ENCODE measurements at places on chromosomes 13 and 19.

- DNase-seq = no peak
Observed at GRCh38 chr13:43132257-43132656, 108.9 kb downstream of the DNAJC15 start.

DNA sequence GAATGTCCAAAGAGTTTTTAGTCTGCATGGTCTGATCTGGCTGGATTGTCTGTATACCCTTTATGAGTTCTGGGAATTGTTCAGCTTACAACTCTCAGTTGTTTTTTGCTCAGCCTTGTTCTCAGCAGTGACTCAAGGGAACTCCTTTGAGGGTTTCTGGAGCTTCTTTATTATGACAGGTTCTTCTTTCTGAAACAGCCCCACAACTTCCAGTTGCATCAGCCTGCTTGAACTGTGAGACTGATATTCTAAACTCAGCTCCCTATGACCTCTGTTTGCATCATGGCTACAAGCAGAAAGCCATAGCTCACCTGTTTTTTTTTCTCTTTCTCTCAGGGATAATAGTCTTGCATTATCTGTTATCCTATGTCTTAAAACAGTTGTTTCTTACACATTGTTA, 85.0 kb downstream of the TDRD3 start:
- no peak for DNase-seq

DNA sequence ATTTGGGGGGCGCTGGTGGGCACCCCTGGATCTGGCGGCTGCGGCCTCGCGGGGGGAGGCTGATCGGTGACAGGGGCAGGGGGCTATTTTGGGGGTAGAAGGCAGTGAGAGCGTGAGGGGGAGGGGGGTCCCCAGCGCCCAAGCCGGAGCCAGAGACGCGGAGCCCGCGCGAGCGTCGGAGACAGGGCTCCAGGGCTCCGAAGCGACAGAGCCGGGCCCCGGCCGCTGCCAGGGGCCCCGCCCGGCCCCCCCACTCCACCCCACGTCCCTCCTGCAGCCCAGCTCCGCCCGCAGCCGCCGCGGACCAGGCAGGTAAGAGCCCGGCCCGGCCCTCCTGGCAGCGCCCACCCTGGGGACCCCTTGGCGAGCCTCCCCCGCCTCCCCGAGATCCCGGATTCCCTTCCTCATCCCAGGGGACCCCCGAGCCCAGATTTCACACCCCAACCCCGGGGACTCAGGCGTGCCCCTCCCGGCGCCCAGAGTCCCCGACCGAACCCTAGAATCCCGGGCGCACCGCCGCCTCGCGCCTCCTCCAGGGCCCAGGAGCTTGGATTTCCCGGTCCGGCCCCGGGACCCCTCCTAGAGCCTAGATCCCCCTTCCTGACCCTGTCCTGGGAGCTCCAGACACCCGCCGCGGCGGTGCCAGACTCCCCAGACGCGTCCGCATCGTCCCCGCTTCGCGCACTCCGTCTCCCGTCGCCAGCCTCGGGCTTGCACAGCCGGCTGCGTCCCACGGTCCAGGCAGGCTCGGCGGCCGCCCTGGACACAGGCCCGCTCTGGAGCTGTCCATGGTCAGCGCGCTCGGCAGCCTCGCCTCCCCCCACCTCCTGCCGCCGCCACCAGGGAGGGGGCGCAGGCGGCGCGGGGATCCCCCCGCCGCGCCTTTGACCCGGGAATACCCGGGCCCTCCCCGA, at the start of gene PPFIA3:
TSS of gene PPFIA3 (plus strand) at position 134 of the 914 bp plus-strand sequence. CDS start 8,330 bp downstream, outside the sequence.
- no peak for DNase-seq

DNA sequence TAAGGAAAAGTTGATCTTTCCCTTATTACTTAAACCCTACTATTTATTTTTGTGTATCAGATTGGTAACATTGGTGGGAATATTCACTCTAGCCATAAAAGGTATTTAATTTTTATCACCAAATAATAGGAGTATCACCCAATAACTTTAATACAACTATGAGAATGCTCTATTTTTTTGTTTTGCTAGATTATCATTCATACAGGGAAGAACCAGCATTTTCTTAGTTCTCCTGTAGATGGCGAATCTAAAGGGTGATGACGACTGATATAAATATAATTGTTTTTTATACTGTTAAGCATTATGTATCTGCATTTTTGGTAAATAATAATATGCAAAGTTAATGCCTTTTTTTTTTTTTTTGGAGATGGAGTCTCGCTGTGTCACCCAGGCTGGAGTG, 7.9 kb upstream of the FRY start:
- DNase-seq = no peak

- no peak for DNase-seq
Observed at GRCh38 chr13:41917641-41918040, 43.3 kb downstream of the VWA8 start.

- no peak for DNase-seq
Observed at GRCh38 chr13:24124789-24125476, 35.6 kb upstream of the SPATA13 start.

- DNase-seq = no peak
Observed at GRCh38 chr19:13825489-13826441, 30.5 kb downstream of the ZSWIM4 start.
